ENCODE measurements at places on chromosomes 5 and 9.

GRCh38 chr5:68379275-68380036, 163.9 kb downstream of the PIK3R1 start:
- DNase-seq = no peak

DNA sequence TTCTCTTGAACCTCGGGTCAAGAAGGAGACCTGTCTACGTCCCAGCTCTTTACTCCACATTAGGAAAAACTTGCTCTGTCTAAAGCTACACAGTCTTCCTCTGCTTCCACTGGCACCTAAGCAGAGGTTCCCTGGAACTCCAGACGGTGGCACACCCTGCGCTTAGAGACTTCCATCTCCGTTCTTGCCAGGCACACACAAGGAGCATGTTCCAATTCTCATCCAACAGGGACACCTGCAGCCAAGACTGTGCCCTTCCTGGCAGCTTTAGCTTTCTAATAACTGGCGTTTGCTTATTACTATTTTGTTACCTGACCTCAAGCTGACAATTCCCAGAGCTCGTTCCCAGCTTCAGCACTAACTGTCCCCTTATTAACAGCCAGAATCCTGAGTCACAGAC, 16.0 kb downstream of the CAPSL start:
- DNase-seq = no peak

GRCh38 chr9:6944093-6944551, 186.3 kb downstream of the KDM4C start:
- no peak for DNase-seq

- no peak for DNase-seq
Measured at GRCh38 chr9:91557327-91557726, 133.7 kb upstream of the NFIL3 start.

DNA sequence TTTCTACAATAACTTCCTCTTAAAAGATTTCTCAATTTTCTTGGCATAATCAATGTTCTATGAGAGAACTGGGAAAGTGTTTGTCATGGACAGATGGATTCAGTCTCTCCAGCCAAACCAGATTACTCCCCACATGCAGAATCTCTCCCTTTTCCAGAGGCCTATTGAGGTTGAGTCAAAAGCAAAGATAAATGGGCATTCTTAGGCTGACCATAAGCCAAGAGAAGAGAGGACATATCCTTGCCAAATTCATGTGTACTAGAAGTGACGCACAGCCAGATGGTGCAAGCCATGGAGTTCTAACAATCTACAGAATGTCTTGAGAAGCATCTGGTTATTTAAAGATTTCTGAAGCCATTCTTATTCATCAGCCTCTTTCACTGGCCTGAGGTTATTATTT, 2115.0 kb downstream of the MAT2B start:
- no peak for DNase-seq

DNA sequence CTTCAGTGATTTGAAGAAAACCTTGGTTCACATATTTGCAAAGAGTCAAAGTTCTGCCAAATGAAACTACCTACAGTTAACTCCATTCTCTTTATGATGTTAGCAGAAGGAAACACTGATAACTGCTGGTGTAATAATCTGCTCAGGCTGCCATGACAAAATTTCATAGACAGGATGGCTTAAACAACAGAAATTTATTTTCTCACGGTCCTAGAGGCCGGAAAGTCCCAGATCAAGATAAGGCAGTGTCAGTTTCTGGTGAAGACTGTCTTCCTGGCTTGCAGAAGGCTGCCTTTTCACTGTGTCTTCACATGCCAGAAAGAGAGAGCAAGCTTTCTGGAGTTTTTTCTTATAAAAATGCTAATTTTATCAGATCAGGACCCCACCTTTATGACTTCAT, 102.4 kb upstream of the PARP8 start:
- DNase-seq = no peak

GRCh38 chr9:119375892-119376291, 6.7 kb upstream of the BRINP1 start:
- peak; percentile 3 for DNase-seq

DNA sequence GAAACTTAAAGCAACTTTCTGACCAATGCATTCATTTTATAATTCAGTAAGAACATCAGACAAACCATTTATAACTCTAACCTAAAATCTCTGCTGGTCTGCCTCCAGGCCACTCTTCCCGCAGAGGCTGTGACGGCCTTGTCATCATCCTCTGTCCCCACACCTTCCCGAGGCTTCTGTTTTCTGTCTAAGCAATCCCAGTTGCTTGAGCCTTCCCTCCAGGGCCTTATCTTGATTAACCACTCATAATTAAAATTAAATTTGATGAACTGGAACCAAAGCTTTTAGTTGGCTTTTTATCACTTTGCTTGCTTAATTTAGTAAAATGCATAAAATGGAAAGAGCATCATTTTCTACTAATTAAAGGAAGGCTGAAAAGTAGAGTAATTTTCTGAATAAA, 312.4 kb downstream of the DIRAS2 start:
- no peak for DNase-seq

DNA sequence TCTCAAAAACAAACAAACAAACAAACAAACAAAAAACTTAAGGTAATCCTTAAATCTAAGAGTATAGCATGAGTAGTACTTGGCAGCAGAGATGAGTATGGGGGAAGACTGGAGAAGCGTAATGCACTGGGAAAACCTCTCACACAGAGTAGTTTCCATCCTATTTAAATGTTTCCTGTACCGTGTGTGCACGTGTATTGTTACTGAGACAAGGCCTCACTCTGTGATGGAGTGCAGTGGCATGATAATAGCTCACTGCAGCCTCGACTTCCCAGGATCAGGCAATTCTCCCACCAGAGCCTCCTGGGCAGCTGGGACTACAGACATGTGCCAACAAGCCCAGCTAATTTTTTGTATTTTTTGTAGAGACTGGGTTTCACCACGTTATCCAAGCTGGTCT, 2.9 kb downstream of the UIMC1 start:
- no peak for DNase-seq

- peak; percentile 84 for DNase-seq
Measured at GRCh38 chr9:88927510-88927909, 63.8 kb upstream of the S1PR3 start.

DNA sequence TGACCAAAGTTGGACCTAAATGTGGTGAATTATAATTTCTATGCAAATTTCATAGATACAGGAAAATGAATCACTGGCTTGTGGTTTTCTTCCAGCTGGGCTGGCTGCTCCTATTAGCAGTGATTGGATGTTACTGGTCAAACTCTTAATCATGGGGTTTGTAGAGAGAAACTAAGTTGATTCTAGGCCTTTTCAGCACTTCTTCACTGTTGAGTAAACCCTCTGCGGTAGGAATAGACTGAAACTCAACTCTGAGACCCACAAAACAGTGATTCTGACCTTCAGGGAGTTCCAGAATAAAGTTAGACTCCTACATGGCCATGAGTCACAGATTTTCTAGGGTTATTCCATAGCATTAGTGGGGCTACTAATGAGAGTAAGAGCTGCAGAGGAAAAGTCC, 47.9 kb upstream of the FKTN start:
- peak; percentile 84 for DNase-seq

DNA sequence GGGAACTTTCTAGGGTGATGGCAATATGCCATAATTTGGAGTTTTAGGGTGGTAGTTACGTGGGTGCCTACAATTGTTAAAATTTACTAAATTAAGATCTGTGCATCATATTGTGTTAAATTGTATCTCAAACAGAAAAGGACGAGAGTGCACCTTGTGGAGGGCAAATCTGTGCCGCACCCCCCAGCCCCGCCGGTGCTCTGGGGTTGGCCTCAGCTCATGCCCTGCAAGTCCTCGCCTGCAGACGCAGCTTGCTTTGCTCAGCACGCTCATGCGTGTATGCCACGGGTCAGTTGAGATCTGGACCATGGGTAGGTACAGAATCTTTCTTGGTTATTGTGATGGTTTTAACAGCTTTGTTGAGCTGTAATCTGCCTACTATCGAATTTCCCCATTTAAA, 33.7 kb upstream of the FCN1 start:
- no peak for DNase-seq

- no peak for DNase-seq
Measured at GRCh38 chr9:135520916-135521607, at the start of gene LCN1. TSS of gene LCN1 (plus strand) at chr9:135521440. CDS start at chr9:135521498, 58 bp downstream.

DNA sequence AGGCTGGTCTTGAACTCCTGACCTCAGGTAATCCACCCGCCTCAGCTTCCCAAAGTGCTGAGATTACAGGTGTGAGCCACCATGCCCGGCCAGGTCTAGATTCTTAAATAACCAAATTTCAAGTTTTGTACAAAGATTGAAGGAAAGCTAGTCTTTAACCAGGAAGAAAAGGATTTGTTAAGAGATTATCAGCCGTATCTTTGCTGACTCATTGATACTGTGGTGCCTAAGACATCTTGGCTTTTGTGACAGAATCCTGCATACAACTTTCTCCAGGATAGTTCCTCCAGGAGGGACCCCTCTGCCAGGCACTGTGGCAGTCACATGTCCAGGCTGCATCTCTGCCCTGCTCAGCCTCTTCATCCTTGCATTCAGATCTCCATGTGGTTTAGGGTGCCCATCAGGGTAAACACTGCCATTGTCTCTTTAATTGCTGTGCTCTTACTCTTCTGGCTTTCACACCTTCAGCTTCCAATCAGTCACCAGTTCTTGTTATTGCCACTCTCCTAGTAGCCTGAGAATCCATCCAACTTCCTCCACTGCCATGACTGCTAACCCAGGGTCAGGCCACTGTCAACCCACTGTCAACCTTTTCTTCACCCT, 10.0 kb downstream of the MAP3K1 start:
- DNase-seq = no peak

- peak; percentile 8 for DNase-seq
Measured at GRCh38 chr5:55338092-55338613, 30.4 kb downstream of the MTREX start.

- no peak for DNase-seq
Measured at GRCh38 chr5:35788724-35789123, 68.0 kb upstream of the IL7R start.

GRCh38 chr5:142204219-142204618, 95.6 kb downstream of the NDFIP1 start:
- DNase-seq = no peak

DNA sequence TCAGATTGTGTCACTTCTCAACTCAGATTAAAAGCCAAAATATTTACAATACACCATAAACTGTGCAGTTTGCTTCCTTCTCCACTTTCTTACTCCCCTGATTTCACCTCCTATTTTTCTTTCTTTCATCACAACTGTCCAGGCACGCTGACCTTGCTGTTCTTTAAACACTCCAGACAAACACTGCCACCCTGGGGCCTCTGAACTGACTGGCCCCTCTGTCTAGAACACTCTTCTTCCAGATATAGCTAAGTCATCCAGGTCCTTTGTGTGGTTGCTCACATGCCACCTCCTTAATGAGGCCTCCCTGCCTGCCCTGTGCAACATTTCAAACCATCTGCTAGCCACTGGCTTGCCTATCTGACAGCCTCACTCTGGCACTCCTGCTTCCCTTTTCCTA, 46.6 kb downstream of the ATG10 start:
- DNase-seq = peak; percentile 17

- DNase-seq = no peak
Measured at GRCh38 chr9:86990290-86990689, 43.0 kb upstream of the GAS1 start.

- DNase-seq = no peak
Measured at GRCh38 chr5:75365740-75366139, 28.7 kb downstream of the HMGCR start.

DNA sequence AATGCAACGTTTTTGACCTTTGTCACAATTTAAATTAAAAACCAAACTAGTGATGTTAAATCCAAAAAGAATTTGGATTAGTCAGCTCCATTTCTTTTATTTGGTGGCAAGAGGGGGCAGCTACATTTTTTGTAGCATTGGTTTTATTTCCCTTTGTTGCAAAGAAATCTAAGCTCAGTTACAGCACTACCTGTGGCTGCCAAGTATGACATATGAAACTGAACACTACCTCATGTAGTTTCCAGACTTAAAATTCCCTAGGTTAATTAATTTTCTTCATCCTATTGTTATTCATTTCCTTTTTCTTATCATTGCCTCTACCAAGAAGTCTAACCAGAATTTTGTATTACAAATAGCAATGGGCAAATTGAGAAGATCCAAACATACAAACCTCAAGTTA, 393.5 kb downstream of the BRINP1 start:
- DNase-seq = no peak

DNA sequence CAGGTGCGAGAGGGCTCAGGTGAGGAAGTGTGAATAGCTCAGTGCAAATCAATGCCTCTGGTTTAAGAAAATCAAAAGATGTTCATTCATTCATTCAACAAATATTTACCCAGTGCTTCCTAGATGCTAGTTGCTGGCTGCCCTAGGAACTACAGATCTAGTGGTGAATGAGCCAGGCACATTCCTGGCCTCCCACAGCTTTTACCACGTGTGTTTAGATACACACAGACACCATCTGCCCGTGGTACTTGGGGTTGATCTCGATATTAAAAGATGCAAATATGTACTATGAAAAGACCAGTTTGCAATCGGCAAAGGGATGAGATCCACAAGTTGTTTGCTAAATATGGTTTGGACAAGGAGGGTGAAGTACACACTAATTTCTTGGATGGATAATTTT, 78.2 kb downstream of the GTF3C4 start:
- no peak for DNase-seq

- DNase-seq = peak; percentile 55
Measured at GRCh38 chr5:37197340-37198050, 51.7 kb downstream of the CPLANE1 start.

DNA sequence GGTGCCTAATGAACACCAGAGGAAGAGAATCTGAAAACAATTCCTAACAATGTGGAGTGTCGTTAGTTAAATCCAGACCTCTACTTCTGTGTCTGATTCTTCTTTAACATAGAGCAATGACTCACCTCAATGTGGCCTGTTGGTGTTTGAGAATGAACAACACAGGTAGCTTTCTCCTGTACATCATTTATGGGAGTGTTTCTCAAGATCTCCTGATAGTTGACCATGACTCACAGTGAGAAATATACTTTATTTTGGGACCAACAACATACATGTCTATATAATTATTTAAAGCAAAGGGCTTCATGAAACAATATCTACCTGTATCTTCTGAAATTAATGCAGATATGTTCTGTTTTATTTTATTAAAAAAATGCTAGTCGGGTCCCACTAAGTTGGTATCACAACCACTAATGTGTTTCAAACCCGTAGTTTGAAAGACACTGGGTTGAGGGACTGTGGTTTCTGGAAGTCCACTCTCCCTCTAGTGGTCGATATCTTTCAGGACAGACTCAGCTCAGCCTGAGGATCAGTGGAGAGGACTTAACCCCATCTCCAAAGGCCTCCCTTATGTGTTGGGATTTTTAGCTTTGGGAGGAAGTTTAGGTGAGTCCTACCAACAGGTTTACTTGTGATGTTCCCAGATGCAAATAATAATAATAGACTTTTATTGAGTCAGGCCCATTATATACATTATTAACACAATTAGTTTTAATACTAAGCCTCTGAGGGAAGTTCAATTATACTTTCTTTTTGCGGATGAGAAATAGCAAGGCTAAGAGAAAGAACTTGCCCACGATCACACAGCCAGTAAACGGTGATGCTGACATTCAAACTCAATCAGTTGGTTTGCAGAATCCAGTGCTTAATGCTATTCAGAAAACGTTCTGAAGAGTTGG, 70.0 kb upstream of the KLF9 start:
- peak; percentile 58 for DNase-seq
